ENCODE measurements at places on chromosomes 16 and 17.

DNA sequence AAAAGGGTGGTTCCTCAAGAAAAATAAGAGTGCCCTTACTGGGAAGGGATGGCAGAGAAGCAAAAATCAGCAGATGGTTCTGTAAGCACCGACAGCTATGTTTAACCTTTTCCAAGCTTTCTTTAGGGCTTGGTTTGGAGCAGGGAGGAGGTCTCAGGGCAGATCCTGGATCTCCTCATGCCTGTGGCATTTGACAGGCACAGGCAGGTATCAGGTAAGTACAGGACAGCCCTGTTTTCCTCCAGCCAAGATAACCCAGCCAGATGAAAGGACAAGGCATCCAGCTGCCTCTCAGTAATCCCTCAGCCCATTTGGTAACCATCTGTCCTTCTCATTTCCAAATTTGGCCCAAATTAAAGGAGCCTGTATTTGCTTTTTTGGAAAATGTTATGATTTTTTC, 141.5 kb downstream of the TOX3 start:
- no peak for DNase-seq

DNA sequence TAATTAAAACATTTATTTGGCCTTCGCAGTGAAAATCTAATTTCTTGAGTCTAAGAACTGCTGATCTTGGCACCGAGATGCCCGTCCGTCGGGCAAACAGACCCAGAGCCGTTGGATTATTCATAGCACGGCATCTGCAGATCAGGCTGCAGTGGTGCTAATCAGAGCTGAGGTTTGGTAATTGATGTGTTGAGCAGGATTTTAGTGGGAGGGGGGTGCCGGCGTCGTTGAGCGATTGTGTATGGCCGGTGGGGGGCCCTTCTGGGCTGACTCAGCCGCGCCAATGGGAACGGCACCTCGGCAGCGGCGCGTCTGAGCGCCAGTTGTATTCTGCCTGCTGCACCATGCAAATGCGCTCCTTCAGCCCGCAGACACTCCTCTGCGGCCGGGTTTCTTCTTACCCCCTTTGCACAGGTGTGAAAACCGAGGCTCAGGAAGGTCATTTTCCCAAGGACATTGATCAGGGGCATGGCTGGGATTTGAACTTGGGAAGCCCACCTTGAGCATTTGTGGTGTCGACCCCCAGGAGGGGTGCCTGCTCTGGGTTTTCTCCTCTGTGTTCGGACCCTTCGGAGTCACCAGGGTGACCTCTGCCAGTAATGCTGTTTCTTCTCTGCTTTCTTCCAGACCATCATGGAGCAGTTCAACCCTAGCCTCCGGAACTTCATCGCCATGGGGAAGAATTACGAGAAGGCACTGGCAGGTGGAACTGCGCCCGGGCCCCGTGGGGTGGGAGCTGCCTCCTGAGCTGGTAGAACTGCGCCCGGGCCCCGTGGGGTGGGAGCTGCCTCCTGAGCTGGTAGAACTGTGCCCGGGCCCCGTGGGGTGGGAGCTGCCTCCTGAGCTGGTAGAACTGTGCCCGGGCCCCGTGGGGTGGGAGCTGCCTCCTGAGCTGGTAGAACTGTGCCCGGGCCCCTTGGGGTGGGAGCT, 18.4 kb downstream of the BAIAP2 start:
- DNase-seq = no peak

- no peak for DNase-seq
These were observed 200.3 kb downstream of the CYLD start for GRCh38 chr16:50942143-50942542.

GRCh38 chr16:62130101-62130500, 93.9 kb upstream of the CDH8 start:
- no peak for DNase-seq

DNA sequence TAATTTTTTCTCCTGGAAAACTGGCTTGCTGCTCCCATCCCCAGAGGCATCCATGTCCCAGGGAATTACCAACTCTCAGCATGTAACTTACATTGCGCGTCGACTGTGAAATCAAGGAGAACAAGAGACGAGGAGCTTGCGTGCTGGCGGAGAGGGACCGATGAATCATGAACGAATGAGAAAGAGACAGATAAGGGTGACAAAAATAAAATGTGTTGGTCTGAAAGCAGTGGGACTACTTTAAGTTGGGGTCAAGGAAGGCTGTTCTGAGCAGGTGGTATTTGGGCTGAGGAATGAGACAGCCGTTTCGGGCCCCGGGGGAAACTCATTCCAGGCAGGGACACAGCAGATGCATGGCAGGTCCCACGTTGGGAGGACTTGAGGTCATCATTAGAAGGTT, 22.5 kb downstream of the ABAT start:
- no peak for DNase-seq

- DNase-seq = no peak
These were observed 352.4 kb downstream of the HAPSTR1 start for GRCh38 chr16:9443864-9444263.

DNA sequence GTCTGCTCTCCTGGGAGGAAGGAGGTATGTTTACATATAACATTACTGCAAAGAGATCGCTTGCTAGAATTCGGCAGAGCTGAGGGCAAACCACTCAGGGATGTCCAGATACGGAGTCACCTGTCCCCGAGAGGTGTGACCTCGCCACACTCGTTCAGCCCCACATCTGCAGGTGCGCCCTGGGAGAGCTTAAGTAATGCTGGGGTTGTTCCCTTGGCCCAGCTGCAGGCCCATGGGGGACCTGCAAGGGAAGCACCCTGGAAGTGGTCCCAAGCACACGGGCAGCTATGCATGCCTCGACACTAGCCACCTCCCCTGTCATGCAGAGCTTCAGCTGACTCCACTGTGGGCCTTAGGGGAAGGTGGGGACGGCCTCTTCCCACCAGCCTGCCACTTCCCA, 22.2 kb downstream of the USP22 start:
- no peak for DNase-seq

- DNase-seq = no peak
These were observed 805 bp upstream of the C16orf95 start for GRCh38 chr16:87317750-87318644.

GRCh38 chr17:68290955-68291835, at the start of the genes ARSG and SLC16A6:
Gene ARSG, plus strand, starts transcription at chr17:68291495. Its CDS starts 15,999 bp downstream, at chr17:68307494.
Gene SLC16A6, minus strand, starts transcription at chr17:68291127. Its CDS starts 12,807 bp downstream, at chr17:68278320.
- no peak for DNase-seq

DNA sequence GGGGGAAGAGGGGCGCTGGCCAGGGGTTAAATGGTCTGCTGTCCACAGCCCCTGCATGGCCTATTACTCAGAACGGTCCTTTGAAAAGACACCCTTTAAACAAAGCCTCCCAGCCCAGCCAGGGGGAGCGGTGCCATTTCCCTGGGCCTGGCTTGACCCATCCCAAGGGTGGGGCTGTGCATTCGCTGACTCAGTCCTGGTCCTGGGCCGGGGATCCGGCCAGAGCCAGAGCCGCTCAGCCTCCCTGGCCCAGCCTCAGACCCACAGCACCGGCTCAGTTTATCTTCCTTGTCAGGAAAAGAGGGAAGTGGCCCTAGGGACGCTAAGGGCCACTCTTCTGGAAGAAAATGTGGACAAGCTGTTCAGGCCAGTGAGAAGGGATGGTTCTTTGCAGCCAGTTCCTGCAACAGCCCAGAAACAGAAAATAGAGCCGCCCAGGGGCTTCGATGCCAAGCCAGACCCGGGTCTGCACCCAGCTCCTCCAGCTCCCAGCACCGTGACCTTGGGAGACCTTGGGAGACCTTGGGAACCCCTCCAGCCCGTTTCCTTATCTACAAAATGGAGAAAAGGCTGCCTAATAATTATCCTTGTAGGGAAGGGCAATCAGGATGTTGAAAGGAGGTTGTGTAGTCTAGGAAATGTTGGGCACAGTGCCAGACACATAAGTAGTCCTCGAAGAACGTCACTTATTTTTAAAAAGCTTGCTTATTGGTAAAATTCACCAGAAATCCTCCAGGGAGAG, 82.5 kb downstream of the ZDHHC7 start:
- no peak for DNase-seq

Measured in NCI-H187 (cell line).